ENCODE measurements at places on chromosomes 11 and 22. TPM values are rescaled to one million over a fixed set of nuclear protein-coding genes. Genes with fewer than 3 reads are reported as not detected.

The NXPE2 gene
- 0.81 TPM for total RNA-seq

The PLEKHB1 gene
- 62.1 TPM for total RNA-seq

GRCh38 chr11:108431370-108431769, 36.0 kb downstream of the C11orf65 start:
- no peak for DNase-seq

DNA sequence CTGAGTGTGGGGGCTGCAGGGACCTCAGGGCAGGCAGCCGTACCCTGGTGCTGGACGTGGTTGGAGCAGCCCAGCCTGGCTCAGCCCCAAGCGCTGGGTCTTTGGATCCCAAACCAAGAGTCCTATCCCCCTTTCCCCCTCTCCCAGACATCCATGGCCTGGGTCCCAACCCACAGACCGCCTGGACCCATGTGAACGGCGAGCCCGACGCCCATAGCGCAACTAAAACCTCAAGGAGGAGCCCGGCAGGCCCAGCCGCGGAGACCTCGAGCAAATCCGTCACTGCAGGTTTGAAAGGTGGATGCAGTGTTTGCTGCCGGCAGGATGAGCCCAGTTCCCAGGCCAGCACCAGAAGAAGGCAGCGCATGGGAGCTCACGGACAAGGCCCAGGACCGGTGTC, 337.0 kb downstream of the BRD1 start:
- DNase-seq = no peak

DNA sequence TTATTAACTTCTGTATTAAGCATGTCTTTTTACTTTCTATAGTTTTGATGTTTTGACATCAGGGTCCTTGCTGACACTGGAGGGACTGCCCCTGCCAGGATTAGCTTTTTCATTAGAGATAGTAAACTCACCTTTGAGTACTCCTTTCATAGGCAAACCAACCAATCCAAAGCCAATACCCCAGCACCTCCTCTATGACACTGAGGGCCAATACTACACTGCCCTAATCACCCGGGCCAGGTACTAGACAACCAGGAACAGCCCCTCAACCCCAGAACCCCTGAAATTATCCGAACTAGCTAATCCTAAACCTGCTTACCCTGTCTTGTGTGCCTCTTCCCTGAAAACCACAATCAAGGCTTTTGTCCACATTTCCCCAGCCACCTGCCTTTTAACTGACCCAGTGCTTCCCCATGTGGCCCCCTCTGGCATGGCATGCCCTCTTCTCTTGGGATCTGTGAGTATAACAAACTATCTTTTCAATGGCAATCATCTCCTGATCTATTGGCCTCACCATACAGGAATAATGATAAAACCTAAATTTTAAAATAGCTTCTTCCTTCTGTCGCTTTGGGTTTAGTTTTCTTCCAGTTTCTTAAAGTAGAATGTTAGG, 31.2 kb downstream of the RAB6A start:
- no peak for DNase-seq

DNA sequence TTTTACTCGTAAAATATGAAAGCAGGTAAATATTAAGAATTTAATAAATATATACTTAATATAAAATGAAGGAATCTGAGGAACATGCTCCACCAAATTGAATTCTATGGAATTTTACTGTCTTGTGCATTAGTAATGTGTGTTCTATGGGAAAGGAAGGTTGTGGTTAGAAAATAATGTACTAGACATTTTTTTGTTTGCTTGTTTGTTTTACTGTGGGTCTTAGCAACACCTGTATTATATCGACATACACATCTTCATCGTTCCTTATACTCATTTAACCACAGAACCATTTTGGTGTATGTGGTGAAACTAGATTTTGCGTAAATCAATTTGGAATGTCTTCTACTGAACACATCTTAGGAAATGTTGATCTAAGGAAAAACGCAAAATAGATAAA, 114.1 kb upstream of the MTMR2 start:
- no peak for DNase-seq

DNA sequence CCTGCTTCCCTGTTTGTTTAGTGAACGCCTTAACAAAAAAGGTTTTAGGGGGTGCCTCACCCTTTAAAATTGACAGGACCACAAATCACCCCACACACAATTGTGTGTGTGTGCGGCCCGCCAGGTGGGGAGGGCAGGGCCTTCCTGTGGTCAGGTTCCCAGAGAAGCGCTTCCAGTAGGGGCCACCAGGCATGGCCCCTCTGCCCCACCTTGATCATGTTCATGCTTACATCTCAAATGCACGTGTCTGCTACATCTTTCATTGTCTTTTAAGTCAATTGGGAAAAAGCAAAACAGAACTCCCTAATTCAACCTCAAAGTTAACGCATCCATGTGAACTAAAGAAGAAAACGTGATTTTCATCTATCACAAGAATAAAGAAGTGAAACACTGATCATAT, 1335.3 kb downstream of the TBC1D22A start:
- no peak for DNase-seq
